ENCODE measurements at places on chromosomes 7 and 10. TPM values are rescaled to one million over a fixed set of nuclear protein-coding genes. Genes with fewer than 3 reads are reported as not detected.

LIPK gene
- polyA plus RNA-seq, result not detected

DNA sequence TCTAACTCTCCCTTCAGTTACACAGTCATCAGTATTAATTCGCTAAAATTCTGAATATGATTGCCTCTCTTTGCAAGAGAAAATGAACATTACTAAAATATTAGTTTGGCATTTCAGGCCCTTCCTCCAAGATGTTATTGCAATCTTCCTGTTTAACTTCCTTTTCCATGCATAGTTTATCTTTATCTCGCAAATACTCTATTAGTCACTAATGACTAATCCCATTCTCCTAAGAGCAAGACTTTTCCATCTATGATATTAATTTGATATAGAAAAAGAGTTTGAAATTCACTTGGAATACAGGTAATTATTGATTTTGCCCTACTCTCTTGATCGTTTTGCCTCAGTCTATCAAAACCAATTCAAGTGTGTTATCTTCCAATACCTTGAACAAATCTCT lies 41.8 kb upstream of the SEMA3A start:
- no peak for DNase-seq

NEBL gene
- not detected for polyA plus RNA-seq

CYP2W1 gene
- polyA plus RNA-seq, result not detected

CEP41 gene
- 6.2 TPM for polyA plus RNA-seq

- no peak for DNase-seq
Observed at GRCh38 chr10:65312876-65313275, 1613.0 kb upstream of the LRRTM3 start.

- DNase-seq, result no peak
Observed at GRCh38 chr7:51012569-51013217, 230.0 kb upstream of the GRB10 start.

GPR26 gene
- not detected for polyA plus RNA-seq

DNA sequence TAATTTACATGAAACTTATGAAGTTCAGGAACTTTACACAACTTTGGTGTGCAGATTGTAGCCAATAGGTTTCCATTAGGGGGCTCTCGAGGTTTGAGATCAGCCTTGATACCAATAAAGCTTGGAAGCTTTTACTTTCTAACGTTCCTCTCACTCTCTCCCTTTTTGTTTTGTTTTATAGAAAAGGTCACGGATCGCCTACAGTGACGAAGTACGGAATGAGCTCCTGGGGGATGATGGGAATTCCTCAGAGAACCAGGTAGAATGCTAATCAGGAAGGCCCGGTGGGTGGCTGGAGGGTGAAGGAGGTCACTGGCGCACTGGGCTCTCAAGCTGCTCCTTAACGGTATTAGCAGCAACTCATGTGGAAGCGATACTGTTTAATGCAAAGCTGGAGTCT lies 79.9 kb downstream of the VTI1A start:
- DNase-seq, result no peak

GRCh38 chr10:112953174-112954159 lies 3.4 kb downstream of the TCF7L2 start:
- no peak for DNase-seq

DNA sequence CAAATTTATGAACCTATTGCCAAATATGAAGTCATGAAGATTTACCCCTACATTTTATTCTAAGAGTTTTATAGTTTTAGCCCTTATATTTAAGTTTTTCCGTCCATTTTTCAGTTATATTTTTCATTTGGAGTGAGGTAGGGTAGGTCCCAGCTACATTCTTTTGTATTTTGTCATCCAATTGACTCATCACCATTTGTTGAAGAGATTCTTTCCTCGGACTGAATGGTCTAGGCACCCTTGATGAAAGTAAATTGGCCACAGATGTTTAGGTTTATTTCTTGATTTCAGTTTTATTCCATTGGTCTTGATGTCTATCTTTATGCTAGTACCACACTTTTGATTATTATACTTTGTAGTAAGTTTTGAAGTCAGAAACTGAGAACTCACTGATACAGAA lies 22.7 kb downstream of the CYP2C19 start:
- no peak for DNase-seq

DNA sequence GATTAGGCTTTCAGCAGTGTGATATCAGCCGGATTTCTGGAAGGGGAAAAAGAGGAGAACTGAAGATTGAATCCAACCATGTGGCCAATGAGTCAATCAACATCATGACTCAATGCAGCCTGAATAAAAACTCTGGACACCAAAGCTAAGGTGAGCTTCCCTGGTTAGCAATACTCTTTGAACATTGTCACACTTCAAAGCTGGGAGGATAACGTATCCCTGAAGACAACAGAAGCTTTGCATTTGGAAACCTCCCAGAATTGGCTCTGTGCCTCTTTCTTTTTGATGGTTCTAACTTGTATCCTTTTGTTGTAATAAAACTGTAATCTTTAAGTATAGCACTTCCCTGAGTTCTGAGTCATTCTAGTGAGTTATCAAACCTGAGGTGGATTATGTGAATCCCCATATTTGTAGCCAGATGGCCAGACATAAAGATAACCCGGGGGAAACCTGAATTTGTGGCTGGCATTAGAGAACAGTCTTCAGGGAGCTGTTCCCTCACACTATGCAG lies 284.4 kb downstream of the IPMK start:
- DNase-seq, result no peak

GRCh38 chr7:36875794-36876193 lies 151.5 kb upstream of the AOAH start:
- DNase-seq, result no peak

DNA sequence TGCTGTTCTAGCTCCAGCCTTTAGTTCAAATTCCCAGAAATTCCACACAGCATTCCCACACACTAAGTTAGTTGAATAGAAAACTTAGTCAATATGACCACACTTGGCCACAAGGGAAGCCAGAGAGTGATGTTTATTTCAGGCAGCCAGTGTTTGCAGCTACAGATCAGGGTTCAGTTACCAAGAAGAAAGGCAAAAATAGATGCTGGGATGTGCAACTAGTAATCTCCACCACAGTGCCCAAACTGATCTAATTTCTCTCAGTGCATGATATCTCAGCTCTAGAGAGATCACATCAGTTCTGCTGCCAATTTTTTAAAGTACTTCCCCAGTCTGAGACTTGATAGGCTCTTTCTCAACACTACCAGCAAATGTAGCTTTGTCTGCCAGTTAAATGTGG lies 17.6 kb downstream of the SLF2 start:
- DNase-seq, result no peak

DNA sequence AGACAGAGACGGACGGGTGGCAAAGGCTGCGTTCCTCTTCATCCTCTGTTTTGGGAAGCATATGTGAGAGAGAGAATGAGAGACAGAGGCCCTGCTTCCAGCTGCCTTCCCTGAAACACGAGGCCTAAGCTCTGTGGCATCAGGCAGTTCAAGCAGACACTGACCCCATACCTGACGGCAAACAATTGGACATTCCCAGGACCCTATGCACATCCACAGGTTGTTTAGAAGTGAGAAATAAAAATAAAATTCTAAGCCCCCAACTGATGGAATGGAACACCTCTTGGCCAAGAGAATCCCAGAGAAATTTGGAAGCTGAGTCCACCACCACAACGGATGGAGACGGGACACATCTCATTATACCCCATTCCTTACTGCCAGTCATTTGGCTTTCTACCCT lies 105.3 kb downstream of the CPXM2 start:
- no peak for DNase-seq

GRCh38 chr10:82888809-82889455 lies 1013.9 kb downstream of the NRG3 start:
- no peak for DNase-seq

DNA sequence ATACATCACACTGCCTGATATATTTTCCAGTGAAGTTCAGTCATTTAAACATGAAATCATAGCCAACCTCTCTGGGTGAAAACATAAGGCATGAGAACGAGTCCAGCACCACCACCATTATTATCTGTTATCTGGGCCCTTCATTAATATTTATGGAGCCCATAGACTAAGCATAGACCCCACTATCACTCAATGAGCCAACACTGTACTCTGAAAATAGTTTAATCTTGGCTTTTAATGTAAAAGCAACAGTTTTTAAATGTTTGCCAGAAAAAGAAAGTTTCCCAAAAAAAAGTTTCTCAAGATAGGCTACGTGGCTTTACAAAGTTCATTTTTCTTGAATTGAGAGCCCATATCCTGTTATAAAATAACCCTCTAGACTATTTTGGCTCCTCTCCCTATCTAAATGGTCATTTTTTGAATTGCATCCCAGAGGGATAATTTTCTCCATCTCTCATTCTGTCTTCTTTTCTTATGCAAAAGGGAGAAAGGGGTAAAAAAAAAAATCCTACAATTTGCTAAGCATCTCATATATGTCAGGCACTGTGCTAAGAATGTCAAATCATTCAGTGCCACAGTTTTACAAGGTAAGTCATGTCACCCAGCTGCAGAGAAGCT lies 66.1 kb downstream of the FZD1 start:
- no peak for DNase-seq

NXPH1 gene
- polyA plus RNA-seq, result not detected

SH2D4B gene
- not detected for polyA plus RNA-seq

- no peak for DNase-seq
Observed at GRCh38 chr7:27101171-27101956, 1.1 kb downstream of the HOXA2 start.

DNA sequence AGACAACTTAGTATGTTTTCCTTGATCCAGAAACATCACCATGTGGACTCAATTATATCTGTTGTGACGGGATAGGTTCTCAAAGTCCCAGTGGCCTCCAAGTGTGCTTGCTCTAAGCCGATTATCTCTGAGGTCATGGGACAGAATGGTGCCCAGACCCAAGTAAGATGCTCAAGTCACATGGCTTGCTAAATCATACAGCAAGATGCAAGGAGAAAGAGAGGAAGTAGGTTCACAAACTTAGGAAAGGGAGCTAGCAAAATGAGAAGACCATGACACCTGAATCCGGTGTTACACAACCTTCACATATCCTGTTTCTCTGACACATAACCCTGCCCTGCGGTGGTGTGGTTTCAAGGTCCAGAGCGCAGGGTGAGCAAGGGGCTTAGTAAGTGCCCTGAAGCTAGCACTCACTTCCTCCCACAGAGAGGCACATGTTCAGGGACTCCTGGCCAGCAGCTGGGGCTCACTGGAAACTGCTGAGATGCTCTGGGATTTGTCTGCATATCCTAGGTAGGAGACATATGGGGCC lies 590.9 kb upstream of the ANKRD30A start:
- peak; percentile 94 for DNase-seq

PTN gene
- polyA plus RNA-seq, result not detected

DNA sequence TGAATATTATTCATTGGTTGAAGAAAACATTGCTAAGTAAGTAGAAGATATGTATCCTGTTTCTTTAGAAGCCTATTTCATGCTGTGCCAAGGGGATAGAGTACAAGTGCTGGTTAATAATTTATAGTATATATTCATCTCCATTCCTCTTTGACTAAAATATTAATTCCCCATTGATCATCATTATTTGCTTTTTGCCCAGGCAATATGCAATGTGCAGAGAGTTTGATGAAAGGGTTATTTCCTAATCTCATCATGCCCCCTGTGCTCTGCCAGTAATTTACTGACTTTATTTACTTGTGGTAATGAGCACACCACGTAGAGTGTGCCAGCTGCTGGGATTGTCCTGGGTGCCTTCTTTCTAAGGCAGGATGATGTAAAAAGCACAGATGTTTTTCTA lies 180.9 kb downstream of the REEP3 start:
- no peak for DNase-seq

TRIL gene
- not detected for polyA plus RNA-seq

DNA sequence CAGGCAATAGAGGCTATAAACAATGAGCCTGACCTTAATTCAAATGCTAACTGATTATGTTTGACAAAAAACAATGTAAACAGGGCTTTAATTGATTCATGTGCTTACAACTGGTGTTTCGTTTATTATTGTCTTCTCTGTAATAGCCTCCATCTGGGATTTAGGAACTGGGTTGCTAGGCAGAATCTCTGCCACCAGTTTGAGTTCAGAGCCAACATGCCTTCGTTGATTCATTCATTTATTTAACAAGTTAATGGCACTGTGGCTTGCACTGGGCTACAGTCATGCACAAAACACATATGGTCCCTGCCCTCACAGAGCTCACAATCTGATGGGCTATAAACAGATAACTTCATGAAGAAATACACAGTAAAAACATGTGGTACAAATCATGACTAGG lies 19.6 kb upstream of the CDHR3 start:
- DNase-seq, result no peak

CYP2C19 gene
- polyA plus RNA-seq, result not detected

GRCh38 chr10:865257-865656 lies 66.2 kb downstream of the LARP4B start:
- DNase-seq, result no peak

GRCh38 chr10:108775911-108776475 lies 1147.3 kb downstream of the XPNPEP1 start:
- no peak for DNase-seq

DNA sequence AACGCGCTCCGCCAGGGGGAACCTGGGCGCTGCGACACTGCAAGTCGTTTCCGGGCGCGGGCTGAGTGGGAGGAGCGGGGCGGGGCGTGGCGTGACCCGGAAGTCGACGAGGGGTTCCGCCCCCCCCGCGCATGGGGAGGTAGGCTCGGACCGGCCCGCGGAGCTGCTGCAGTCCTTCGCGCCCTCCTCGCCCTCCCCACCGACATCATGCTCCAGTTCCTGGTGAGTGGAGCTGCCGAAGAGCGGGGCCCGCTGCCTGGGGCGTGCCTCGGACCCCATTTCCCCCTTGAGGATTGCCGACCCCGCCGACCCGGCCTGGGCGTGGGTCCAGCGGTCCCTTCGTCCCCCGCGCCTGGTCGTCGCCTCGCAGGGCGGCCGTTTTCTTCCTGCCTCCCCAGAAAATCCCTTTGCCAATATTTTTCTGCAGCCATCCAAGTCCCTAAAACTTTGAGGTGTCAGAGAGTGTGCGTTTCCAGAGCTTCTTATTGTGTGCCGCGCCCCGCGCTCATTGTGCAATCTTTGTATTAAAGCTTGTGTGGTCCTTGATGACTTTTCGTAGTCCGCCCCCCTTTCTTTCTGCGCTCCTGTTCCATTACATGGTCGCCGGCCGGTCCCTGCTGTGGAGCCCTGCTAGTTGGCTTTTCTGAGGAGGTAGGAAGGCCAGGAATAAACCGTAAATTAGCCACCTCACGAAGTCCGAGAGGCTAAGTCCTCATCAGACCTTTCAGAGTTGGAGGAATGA lies at the start of gene STMP1:
TSS of gene STMP1 (plus strand) at position 142 of the 742 bp plus-strand sequence.
- DNase-seq, result peak; percentile 95
